ENCODE measurements at places on chromosomes 5 and 9.

DNA sequence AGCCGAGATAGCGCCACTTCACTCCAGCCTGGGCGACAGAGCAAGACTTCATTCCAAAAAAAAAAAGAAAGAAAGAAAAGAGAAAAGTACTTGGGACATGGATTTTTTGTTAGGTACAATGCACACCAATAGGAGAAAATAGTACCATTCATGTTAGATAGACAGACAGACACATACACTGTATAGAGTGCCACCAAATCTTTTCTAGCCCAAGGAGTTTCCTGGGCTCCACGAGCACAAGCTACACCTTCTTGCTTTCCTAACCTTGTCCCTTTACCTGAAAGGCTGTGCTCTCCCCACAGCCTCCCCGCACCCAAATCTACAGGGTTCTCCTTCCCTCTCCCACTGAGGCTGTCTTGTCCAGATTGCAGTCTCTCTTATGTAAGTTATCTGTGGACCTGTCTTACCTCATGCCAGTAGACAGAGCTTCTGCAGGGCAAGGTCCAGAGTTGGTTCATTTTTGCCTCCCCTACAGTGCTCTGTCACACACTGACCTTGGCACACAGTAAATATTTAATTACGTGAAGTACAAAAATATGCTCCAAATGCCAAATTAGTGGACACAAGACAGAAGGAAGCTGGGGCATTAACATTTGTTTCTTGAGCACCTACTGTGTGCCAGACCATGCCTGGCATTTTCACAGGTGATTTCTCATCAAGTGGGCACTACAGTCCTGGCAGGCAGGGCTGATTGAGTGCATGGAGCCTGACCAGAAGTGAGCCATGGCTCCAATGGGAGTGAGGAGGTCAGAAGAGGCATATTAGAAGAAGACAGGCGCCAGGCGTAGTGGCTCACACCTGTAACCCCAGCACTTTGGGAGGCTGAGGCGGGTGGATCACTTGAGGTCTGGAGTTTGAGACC is 5.9 kb downstream of the ALAD start:
- DNase-seq = no peak

DNA sequence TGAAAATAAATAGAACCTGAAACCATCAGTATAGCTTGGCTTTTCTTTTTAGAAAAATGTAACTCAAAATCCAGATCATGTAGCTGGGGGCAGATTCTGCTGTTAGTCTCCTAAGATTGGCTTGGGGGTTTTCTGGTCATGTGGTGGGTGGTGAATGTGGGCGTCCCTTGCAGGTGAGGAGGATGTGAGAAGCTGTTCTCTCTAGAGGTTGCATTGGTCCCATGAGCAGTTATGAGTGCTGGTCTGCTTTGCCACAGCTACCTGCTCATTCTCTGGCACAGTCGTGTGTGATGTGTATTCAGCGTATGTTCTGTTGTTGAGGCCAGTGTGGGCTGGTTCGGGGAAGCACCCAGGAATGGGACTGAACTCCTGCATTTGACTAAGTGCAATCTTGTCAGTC is 466.8 kb downstream of the DIRAS2 start:
- DNase-seq = no peak

DNA sequence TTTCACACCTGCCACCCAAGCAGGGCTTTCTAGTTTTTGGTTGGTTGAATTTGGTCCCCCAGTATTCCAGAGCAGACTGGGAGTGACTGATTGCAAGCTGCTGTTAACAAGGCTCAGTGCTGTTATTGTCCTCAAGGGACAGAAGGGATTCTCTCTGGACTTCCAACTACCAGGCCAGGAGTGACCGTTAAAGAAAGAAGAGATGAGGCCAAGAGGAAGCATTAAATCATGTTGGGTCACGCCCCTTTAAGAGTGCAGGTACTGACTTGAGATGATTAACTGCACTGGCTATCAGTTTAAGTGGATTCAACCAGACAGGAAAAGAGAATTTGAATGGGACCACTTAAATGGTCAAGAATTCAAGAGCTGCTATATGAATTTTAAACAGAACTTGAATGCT is 220.8 kb upstream of the PCSK5 start:
- no peak for DNase-seq

- DNase-seq = no peak
Observed at GRCh38 chr5:66285343-66285922, 141.3 kb downstream of the SREK1 start.

GRCh38 chr9:99326112-99326916 is 104.2 kb downstream of the SEC61B start:
- DNase-seq = no peak

GRCh38 chr5:5716665-5717064 is 294.2 kb downstream of the ICE1 start:
- no peak for DNase-seq

DNA sequence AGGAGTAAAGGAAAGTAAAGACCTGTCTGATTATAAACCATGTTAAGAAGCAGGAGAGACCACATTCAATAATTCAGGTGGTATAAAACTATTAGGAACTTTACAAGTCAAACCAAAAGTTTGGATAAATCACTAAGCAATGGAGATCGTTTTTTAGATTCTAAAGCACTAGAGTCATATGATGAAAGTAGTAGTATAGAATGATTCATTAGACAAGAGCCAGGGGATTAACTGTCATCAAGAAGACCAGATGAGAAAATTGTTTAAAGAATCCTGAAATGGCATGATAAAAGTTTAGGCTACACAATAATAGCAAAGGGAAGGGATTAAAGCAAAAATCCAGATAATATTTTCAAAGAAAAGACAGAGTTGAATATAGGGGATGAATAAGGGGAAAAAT is 12.9 kb upstream of the CARNMT1 start:
- DNase-seq = no peak

- no peak for DNase-seq
Observed at GRCh38 chr9:136143215-136144001, 24.7 kb upstream of the TMEM250 start.

DNA sequence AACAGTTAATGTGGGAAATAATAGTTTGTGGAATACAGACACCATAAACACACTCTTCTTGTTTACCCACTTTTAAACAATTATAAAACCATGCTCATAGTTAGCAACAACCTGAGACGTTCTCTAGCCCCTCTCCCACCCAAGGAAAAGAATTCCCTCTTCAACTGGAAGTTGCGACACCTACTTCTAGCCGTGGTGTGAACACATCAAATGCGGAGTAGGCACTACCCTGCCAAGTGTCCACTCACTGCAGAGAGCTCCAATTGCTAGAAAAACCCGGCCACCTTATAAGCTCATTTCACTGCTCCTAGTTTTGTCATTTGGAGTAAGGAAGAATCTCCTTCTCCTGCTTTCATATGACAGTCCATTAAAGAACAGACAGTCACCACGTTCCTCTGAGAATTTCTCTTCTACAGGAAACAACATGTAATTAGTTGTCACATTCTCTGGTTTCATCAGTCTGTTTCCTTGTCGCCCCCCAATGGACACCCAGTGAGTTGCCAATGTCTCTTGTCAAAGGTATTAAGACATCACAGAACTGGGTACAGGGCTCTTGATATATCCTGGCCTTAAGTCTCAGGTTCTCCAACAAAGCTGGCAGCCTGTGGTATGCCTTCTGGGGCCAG is 47.3 kb downstream of the PRLR start:
- no peak for DNase-seq

DNA sequence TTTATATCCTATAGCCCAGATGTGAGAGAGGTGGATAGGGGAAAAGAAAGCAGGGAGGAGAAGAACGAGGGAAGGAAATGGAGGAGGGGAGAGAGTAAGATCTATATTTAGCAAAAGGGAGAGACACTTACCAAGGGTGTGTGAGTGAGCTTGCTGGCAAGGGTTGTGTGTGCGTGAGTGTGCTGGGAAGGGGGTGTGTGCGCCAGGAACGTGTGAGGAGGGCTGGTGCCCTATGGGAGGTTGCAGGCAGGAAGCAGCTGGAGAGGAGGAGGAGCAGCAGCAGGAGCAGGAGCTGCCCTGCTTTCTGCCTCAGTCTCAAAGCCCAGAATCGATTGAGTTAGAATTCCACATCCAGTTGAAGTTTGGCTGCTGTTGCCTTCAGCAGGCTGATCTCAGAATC is 148.3 kb upstream of the RUSC2 start:
- DNase-seq = no peak

DNA sequence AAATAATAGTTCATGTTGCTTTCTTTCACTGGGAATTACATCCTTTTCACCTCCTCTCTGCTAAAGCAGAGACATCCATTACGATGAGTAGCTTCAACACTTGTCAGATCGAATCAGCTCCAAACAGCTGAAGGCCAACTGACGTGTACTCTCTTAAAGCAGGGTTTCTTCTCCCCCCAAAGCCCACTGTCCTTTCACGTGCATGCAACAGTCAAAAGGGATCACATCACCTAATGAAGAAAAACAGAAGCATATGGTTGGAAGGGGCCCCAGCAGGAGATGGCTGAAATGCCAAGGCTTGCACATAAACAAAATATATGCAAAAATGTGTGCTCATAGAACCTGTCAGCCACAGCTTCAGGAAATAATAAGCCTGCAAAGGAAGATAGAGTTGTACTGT is 421.6 kb downstream of the ANXA1 start:
- no peak for DNase-seq

GRCh38 chr9:136963751-136964150 is 11.7 kb downstream of the LCN12 start:
- no peak for DNase-seq

DNA sequence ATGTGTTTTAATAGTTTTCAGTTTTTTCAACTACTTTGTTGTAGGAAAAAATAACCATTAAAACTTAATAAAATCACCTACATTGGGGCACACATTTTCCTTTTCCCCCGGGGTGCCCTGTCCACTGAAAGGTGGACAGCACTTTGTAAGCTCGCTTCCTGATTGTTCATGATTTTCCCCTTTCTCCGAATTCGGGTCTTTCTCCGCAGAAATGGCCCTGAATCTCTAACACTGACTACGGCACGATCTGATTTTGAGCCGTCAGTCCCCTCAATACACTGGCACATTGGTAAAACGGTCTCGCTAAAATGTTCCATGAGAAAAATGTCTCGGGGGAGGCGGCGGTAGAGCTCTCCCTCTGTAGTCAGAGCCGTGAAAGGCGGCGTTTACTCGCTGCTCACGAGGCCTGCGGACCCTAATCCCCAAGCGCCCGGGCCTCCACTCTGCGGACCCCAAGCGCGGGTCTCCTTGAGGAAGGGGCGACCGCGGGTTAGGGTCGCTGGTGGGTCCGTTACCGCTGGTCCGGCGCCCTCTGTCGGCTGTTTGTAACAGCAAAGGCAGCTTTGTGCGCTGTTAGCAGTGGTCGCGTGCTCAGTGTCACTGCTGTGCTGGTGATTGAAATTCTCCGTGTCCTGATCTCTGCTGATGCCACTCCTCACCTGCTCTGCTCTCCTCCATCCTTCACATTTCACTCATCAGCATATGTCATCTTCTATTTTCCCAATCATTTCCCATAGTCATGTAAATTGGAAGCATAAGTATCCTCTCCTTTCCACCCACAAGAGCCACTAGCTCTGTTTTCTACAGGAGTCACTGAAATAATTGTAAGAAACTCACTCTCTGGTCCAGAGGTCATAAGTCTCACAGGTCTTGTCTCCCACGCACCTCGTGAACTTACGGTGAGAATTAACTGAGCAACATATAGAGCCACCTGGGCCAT is 10.8 kb upstream of the IFNA2 start:
- DNase-seq = peak; percentile 51

DNA sequence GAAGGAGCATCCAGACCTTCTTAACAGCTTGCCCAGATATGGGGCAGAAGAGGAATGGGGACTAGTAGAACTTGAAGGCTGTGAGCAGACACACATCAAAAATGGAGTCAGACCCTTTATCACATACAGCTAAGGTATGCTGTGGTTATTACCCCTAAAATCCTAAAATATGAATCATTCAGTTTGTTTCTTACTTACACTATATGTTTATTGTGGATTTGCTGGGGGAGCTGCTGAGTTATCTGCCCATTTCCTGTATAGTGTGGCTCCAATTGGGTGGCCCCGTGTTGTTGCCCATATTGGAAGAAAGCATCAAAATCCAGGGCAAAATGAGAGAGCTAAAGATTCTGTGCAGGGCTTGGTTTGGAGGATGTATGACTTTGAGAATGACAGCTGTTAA is 56.9 kb downstream of the AP3S1 start:
- DNase-seq = no peak

GRCh38 chr5:131810510-131811249 is 13.9 kb upstream of the FNIP1 start:
- peak; percentile 10 for DNase-seq

DNA sequence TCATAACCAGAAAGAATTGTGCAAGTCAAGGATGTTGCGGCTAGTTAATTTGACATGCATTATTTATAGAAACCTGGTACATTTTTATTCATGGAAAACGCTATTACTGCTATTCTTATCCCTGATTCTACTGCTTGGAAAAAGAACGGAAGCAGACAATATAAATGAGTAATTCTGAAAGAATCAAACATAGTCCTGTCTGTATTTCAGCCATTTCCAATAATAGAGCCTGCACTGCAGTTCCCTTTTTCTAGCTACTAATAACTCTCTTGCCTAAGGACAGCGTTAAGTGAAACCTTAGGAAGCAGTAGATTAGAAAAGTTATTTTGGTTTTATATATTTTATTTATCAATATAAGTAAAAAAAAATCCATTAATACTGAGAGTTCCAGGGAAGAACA is 414.9 kb downstream of the CYLC2 start:
- DNase-seq = no peak

- DNase-seq = no peak
Observed at GRCh38 chr9:113257863-113258262, 17.5 kb downstream of the CDC26 start.

DNA sequence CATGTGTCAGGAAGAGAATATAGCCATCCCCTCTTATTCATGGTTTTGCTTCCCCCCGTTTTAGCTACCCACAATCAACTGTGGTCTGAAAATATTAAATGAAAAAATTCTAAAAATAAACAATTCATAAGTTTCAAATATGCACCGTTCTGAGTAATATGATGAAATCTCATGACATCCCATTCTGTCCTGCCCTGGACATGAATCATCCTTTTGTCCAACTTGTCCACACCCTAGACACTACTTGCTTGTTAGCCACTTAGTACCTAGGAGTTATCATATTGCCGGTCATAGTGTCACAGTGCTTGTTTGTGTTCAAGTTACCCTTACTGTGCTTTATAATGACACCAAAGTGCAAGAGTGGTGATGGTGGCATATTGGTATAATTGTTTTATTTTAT is 113.5 kb downstream of the CAAP1 start:
- DNase-seq = no peak

- DNase-seq = no peak
Observed at GRCh38 chr9:135858491-135859185, 48.7 kb downstream of the CAMSAP1 start.

DNA sequence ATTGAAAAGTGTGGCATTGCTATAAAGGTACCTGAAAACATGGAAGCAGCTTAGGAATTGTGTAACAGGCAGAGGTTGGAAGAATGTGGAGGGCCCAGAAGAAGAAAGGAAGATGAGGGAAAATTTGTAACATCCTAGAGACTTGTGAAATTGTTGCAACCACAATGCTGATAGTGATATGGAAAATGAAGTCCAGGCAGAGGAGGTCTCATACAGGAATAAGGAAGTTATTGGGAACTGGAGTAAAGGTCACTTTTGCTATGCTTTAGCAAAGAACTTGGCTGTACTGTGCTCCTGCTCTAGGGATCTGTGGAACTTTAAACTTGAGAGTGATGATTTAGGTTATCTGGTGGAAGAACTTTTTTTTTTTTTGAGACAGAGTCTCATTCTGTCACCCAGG is 43.5 kb downstream of the PTPDC1 start:
- no peak for DNase-seq

Data from naive thymus-derived CD8-positive, alpha-beta T cell (primary cell).